Caco-2 (cell line): ENCODE measurements at places on chromosomes 2 and 18. TPM values are rescaled to one million over a fixed set of nuclear protein-coding genes. Genes with fewer than 3 reads are reported as not detected.

Gene SERPINB3
- not detected in 2 replicates for total RNA-seq

Gene TEKT4
- total RNA-seq = not detected in 2 replicates

Gene IL1A
- not detected in 2 replicates for total RNA-seq

Gene GPR45
- total RNA-seq = not detected in 2 replicates

Gene NYAP2
- 0.07 and 0.11 TPM in 2 replicates for total RNA-seq

Gene RPIA
- total RNA-seq = 33.2 and 33.7 TPM in 2 replicates

Gene ACTR3
- 340 and 341 TPM in 2 replicates for total RNA-seq

Gene AQP12A
- total RNA-seq = not detected in 2 replicates

Gene CELF4
- 0.11 TPM in 1 of 2 replicates, not detected in the other for total RNA-seq

Gene STPG4
- total RNA-seq = 0.46 and 0.79 TPM in 2 replicates

Gene COBLL1
- total RNA-seq = 42.1 and 47.9 TPM in 2 replicates

Gene NT5C1B
- total RNA-seq = not detected in 2 replicates

Gene SPHKAP
- total RNA-seq = not detected in 2 replicates

Gene PER2
- 12.2 and 12.5 TPM in 2 replicates for total RNA-seq

Gene LBX2
- total RNA-seq = 11.1 and 11.4 TPM in 2 replicates

Gene RTKN
- 123 and 139 TPM in 2 replicates for total RNA-seq

Gene BOLL
- total RNA-seq = not detected in 2 replicates

Gene ASB18
- total RNA-seq = not detected in 2 replicates

Gene CAVIN2
- not detected in 2 replicates for total RNA-seq

Gene ALPI
- 4.4 and 5.3 TPM in 2 replicates for total RNA-seq

Gene DUSP2
- total RNA-seq = 13.4 and 13.6 TPM in 2 replicates

Gene TUBA3E
- total RNA-seq = 0.57 TPM in 1 of 2 replicates, not detected in the other

Gene MEMO1
- total RNA-seq = 75.9 and 79.0 TPM in 2 replicates

Gene UCN
- 0.86 TPM in 1 of 2 replicates, not detected in the other for total RNA-seq
